Left ventricle myocardium inferior (tissue), 1 donor: ENCODE measurements at places on chromosomes 2 and 18.

GRCh38 chr2:230202430-230203109 lies 17.2 kb downstream of the SP110 start:
- no peak for DNase-seq

DNA sequence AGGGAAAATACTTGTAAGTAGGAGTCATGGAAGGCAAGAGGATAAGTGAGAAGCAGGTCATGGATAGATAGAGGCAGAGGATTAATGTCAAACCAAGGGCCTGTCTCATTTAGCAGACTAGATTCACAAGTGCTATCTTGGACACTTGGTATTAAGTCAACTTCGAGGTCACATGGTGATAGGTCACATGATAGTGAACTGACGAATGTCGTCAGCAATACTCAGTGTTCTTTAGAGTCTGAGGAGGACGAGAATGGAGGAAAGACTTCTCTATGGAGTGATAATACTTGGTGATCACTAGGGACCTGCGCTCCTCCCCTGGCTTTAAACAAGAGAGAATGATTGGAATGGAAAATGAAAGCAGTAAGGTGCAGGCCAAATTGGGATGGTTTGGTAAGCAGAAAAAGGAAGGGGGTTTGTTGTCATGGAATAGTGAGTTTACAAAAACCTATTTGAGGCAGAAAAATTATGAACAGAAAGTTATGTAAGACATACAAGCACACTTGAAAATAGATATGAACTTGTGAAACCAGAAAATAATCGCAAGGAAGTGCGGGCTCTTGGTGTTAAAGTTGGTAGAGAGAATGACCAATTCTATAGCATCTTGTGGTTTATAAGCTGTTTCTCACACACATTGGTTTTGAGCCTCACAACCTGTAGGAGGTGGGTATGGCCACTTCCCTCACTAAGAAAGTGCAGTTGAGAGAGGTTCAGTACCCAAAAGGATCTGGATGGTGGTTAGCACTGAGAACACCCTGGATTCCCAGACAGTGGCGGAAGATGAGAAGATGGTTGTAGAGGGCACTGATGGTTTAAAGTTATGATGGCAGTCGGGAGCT lies 141.5 kb downstream of the WDSUB1 start:
- DNase-seq = no peak

- DNase-seq = no peak
These were observed 78.3 kb downstream of the MBP start for GRCh38 chr18:77054288-77054605.

DNA sequence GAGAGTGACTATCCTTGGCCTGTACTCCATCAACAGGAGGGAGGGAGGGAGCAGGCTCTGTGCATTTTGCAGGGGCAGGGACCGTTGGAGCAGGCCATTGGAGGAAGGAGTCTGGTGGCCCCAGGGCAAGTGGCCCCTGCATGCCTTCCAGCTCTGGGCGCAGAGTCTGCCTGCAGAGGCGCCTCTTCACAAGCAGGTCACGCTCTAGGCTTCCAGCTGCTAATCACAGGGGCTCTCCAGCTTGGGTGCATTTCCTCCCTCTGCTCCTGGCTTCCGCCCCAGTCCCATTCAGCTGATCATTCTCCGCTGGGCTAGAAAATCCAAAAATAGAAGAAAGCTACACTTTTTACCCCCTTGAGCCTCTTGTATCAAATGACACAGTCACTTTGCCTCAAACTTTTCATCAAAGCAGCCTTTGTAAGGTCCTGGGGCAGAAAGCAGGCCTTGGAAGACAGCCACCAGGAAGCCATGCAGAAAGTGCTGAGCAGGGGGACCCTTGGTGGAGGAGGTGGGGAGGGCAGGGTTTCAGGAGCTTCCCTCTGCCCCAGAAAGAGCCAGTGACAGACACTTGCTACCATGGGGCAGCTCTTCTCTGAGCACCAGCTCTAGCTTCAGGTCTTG lies 11.3 kb downstream of the TMEM247 start:
- DNase-seq = peak; percentile 76

GRCh38 chr2:222701721-222702131 lies 30.3 kb downstream of the MOGAT1 start:
- DNase-seq = no peak

- no peak for DNase-seq
These were observed 139.2 kb downstream of the MGAT5 start for GRCh38 chr2:134393075-134393461.

- DNase-seq = no peak
These were observed 93.2 kb downstream of the MIB1 start for GRCh38 chr18:21833604-21834298.

GRCh38 chr2:147293991-147294824 lies 550.6 kb upstream of the ACVR2A start:
- DNase-seq = no peak

DNA sequence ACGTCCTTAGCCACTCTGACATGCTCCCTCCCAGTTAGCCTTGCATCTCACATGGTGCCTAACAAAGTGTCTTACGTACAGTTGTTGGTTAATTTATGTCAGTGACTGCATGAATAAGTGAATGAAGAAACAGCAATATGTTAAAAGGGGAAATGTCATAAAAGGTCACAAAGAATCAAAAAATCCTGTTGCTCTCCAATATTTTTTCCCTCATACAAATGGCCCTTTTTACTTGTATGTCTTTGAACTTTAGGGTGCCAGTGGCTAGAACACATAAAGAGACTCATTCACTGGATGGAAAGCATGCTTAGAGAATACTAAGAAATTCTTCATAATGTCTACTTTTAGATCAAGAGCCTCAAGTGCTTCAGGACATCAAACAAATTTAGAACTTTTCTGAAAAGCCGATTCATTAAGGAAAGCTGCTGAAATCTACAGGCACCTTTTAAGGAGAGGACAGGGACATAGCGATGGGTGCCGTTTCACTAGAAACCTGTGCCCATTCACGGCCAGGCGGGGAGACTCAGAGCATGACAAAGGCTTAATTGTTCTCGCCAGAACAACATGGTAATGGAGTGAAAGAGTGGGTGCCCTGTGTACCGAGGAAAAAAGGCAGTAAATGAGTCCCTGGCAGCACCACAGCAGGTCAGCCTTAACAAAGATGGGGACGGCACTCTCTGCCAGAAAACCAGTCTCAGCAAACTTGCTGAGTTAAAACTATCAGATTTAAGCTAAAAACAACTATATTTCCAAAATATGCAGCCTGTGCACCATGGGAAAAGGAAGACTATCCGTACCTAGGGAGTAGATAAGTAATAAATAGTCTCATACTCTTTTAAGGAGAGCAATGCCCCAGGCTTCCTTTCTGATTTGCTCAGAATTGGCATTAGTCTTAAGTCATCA lies 71.6 kb upstream of the SPTBN1 start:
- no peak for DNase-seq

DNA sequence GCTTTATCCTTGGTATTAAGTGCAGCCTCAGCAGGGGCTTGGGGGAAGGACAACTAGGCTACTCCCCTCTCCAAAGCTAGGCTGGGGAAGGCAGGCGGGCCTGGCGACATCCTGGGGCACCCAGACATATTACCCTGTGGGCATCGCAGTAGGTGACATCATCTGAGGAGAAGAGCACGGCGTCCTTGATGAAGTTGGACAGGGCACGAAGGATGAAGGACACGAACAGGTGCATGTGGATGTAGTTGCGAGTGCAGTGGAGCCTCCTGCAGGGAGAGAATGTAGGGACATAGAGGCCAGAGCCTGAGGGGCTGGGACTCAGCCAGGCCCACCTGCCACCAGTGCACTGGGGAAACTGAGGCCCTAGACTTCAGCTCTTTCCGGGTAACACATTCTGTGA lies 32.3 kb downstream of the TMEM37 start:
- no peak for DNase-seq

- no peak for DNase-seq
These were observed 314.5 kb upstream of the MMADHC start for GRCh38 chr2:149902081-149902480.

DNA sequence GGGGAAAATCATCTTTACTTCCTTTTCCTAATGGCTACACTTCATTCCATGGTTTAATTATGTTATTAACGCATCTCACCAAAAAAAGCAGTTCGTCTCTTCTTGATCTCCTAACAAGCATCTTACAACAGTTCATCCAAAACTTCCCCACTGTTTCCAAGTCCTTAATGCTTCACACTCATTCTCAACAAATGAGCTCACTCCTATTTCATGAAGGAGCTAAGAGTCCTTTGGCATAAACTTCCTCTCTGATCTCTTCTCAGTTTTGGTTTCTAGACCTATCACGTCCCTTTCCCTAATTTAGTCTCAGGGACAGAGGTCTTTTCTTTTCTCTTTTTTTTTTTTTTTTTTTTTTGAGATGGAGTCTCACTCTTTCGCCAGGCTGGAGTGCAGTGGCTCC lies 205.9 kb upstream of the SLC39A10 start:
- DNase-seq = no peak

DNA sequence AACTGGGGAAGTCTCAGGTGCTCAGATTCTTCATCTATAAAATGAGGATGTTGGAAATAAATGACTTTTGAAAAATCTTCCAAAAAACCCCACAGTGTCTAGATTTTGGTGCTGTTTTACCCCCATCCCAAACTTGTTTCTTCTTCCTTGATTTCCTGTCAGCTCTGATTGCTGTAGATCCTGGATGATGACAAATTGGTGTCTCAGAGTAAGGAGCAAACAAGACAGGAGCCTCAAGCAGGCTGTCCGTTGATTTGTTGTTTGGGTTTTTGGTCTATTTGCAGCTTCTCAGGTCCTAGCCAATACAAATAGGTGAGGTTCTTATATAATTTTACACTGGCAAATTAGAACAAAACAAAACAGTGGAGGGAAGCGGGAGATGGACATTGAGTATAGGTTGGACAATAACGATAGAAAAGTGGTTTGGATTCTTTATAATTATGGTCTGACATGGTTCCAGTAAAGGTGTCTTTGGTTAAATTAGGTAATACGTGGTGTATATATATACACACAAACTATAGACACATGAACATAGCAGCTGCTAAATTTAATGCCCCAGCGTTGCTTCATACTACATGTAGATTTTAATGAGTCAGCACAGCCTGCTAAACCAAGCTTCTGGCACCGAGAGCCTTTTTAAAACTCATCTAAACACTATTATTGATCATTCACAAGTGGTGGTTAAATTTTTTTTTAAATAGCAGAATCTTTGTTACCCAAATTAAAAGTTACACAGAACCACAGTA lies 142.5 kb downstream of the FMNL2 start:
- no peak for DNase-seq

GRCh38 chr2:173272849-173273248 lies 81.8 kb upstream of the CDCA7 start:
- DNase-seq = no peak

- DNase-seq = peak; percentile 0
These were observed 2.6 kb downstream of the GPR35 start for GRCh38 chr2:240627736-240628506.

- no peak for DNase-seq
These were observed 451.4 kb upstream of the SLC14A2 start for GRCh38 chr18:45163871-45164270.

GRCh38 chr2:200590090-200590489 lies 4.3 kb downstream of the AOX1 start:
- DNase-seq = no peak

DNA sequence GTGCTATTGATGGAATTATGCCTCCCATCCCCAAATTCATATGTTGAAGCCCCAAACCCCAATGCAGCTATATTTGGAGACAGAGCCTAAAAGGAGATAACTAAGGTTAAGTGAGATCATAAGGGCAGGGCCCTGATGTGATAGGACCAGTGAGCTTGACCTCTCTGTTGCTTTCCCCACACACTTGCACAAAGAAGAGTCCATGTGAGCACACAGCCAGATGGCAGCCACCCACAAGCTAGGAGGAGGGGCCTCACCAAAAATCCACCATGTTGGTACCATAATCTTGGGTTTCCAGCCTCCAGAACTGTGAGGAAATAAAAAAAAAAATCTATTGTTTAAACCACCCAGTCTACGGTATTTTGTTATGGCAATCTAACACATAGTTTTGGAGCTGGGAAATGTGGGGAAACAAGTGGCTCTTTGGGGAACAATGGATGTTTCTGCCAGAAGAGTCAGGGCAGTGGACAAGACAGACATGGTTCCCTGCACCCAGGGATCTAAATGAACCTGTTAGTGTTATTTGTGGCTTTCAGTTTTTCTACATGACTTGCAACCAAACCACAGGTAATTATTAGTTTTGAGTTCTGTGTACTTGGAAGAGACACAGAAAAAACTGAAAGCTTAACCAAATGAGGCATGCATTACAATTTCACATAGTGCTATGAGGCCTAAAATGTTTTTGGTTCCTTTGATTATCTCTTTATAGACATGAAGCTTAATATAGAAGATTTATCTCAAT lies 259.1 kb downstream of the LTBP1 start:
- no peak for DNase-seq

DNA sequence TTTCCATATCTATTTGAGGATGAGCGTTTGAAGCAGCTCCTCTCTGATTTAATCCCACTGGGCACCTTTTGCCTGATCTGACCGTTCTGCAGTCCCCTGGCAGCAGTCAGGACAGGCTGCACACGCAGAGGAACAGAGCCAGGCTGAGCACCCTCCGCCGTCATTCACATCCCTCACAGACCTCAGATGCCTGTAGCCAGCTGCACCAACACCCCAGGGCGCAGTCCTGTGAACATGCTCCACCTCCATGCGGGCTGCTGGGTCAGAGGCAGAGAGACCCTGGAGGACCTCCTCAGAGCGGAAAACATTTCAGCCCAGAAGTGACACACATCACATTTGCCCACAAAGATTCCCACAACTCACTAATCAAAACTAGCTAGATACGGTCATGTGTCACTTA lies 146.1 kb downstream of the SEPTIN10 start:
- DNase-seq = no peak

DNA sequence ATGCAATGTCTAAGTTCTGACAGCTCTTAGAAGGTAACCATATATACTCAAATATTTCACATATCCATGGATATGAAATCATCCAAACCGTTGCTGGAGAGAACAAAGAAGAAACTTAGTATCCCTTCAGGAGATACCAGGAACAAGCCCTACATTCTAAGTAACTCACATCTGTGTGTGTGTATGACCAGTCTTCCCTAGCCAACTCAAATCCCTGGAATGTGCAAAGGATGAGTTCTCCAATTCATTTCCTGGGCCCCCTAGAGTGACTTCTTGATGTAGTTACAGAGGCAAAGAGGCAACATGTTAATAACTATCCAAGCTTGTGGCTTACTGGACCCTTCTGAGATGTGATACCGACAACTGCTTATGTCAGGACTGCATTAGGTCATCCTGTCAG lies 20.1 kb downstream of the TPGS2 start:
- DNase-seq = no peak

- DNase-seq = no peak
These were observed 73.5 kb upstream of the NEDD4L start for GRCh38 chr18:57970356-57971095.

GRCh38 chr2:181774685-181775084 lies 94.4 kb upstream of the NEUROD1 start:
- no peak for DNase-seq

GRCh38 chr2:55489467-55490062 lies 30.0 kb upstream of the CFAP36 start:
- DNase-seq = no peak
